ENCODE measurements at places on chromosomes 5 and 9.

DNA sequence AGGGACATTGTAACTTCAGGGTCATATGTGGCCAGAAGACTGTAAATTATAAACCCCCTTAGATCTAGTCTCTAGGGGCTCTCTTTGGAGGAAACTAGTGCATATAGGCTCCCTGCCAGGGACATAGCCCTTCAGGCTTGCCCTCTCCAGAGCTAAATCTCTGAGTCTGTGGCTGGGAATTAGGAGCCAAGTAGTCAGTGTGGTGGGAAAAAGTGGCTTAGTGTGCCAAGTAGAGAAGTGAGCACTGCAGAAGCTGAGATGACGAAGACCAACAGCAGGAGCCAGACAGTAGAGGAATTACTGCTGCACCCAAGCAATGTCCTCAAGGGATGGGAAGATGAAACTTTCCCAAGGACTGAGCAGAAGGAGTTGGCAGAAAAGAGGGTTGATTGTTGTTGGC, 71.2 kb downstream of the CWC27 start:
- no peak for DNase-seq

DNA sequence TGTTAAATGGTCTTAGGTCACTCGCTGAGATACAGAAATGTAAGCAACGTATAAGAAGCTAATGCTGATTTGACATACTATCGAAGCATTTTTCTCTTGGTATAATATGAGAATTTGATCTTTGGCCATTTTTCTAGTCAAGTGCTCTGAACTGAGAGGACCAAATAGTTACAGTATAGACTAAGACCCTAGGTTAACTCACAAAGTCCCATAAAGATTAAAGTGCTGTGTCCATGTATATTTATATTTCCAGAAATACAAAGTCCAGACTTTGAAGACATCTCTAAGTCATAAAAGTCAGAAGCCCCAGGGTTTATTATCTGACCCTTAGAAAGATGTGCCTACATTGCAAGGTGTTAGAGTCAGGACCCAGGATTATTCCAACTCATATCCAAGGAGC, 752.4 kb upstream of the COX7C start:
- no peak for DNase-seq

- DNase-seq = no peak
Observed at GRCh38 chr9:727767-728166, 113.7 kb upstream of the DMRT1 start.

GRCh38 chr5:1511651-1512540, 11.9 kb downstream of the LPCAT1 start:
- DNase-seq = no peak

DNA sequence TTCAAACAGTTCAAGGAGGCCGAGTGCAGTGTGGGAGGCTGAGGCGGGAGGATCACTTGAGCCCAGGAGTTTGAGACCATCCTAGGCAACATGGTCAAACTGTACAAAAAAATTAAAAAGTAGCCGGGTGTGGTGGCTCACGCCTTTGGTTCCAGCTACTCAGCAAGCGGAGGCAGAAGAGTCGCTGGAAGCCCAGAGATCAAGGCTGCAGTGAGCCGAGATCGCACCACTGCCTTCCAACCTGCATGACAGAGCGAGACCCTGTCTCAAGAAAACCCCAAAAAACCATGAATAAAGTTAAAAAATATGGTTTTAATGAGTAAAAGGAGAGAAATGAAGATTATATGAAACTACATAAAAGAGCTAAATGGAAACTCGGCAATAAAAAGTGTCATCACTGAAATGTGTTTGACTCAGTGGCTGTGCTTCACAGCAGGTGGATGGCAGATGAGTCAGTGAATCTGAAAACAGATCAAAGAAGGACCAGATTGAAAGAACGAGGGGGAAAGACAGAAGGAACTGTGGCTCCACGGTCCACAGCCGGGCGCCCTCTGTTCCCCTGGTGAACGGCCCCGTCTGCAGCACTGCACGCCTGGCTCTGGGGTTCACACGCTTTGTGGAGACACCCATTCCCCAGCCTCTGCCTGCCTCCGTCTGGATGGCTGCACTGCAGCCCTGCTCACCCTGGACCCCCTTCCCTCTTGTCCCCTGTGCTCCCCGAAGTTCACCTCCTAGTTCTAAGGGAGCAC, 25.1 kb downstream of the EXD3 start:
- no peak for DNase-seq

DNA sequence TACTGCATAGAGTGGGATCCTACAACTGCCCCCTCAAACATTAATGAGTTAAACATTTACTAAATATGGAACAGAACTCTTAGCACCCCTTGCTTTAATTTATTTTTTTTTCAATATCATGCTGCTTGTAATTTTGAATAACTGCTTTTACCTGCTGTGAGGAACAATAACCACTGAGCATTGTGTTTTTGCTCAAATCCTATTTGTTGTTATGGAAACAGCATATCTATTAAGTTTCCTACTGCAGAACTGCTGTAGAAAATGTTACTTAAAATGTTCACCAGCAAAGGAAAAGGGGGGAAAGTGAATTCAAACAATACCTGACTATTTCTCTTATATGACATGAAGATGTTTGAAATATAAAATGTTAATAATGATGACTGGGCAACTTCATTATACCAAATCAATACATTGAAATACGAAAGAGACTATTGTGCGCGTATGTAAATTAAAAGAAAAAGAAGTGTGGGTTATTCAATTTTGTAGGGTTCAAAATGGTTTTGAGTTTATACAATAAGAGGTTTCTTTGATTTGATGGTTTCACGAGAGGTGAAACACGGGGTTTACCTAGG, 1043.8 kb upstream of the NUDT12 start:
- no peak for DNase-seq

GRCh38 chr5:107651325-107651724, 19.4 kb downstream of the EFNA5 start:
- DNase-seq = no peak

- DNase-seq = no peak
Observed at GRCh38 chr5:90473396-90474234, 956 bp downstream of the MBLAC2 start.

- DNase-seq = no peak
Observed at GRCh38 chr5:177472460-177473442, 683 bp downstream of the DBN1 start.
